ENCODE measurements at places on chromosomes 16 and 17.

DNA sequence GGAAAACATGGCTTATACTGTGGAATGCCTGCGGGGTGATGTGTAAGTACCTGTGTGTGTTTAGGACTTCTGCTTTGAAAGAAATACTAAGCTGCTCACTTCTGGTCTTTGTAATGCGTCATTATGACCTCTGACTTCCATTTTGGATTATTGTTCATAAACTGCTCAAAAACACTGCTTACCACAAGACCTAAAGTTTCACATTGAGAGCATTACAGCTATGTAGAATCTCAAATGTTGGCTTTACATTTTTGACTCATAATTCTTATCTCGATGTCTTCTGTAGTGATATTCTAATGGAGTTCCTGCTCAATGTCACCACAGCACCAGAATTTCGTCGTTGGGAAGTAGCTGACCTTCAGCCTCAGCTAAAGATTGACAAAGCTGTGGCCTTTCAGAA lies 9.3 kb downstream of the UQCRC2 start:
- DNase-seq: no peak

GRCh38 chr17:47288531-47289116 lies 35.0 kb downstream of the ITGB3 start:
- no peak for DNase-seq

DNA sequence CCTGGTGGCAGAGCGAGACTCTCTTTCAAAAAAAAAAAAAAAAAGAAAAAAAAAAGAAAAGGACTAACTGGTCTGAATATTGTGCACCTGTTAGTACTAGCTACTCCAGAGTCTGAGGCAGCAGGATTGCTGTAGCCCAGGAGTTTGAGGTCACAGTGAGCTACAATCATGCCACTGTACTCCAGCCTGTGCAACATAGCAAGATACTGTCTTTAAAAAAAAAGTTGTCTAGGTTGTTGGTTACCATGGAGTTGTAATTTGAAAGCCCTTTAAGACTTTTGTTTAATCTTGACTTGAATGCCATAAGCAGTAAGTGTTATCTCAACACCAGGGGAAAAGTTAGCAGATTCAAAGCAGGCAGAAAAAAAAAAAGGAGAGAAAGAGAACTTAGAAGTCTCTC lies 10.9 kb upstream of the C16orf54 start:
- no peak for DNase-seq

DNA sequence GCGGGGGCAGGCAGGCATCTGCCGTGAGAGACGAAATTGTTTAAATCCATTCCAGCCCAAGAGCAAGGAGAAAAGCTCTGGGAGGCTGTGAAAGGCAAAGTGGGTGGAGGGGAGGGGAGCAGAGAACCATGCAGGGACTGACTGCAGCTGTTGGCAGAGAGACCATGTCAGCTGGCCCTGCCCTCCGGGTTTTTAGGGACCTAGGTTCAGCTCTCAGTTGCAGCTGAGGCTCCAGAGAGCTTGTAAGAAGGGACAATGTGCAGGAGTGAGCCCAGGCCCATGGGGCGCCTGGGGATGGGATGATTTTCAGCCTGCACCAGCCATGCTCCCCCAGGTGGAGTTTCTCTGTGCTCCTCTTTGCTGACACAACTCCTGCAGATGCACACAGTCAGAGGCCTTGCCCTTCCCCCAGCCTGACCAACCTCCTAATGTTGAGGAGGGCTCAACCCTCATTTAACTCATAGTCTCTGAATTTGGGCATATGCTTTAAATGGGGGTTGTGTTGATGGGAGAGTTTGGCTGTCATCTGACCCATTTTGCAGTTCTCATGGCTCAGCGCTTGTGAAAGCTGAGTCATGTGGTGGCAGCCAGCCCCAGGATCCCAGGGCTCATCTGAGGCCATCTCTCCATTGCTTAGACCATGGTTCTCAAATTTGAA lies 70.9 kb downstream of the PLXDC1 start:
- no peak for DNase-seq

- no peak for DNase-seq
These were observed 18.6 kb upstream of the PITPNM3 start for GRCh38 chr17:6574687-6575595.

DNA sequence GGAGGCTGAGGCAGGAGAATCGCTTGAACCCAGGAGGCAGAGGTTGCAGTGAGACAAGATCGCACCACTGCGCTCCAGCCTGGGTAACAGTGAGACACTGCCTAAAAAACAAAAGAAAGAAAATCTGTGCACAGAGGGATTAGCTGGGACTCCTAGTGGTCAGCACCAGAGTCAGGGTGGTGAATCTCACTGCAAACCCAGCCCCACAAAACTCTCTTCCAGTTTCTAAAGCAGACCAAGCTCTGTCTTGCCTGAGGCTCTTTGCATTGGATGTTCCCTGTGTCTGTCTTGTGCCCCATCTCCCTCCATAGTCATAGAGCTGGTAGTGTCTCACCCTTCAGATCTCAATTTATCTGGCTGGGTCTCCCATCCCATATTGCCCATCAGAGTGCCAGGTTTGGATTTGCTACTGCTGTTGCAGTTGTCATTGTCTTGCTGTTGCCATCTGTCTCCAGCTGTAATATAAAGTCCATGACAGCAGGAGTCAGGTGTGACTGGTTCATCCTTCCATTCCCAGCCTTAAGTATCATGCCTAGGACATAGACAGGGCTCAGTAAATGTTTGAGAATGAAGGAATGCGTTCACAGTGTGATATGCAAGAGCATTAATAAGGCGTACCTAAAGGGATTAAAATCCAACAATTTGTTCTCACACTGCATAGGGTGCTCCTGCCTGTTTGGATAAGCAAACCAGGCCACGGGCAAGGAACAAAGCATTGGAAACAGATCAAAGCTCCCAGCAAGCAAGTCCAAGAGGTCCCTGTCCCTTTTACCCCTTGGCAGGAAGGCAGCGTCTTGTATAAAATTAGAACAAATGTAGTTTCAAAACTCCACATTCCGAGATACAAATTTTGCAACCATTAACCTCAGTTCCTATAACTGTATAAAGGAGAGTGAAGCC lies 614.6 kb upstream of the CDH5 start:
- no peak for DNase-seq

- DNase-seq: no peak
These were observed 24.2 kb downstream of the CASKIN2 start for GRCh38 chr17:75490953-75491649.

- DNase-seq: no peak
These were observed 920 bp upstream of the ZCCHC14 start for GRCh38 chr16:87493608-87494280.

DNA sequence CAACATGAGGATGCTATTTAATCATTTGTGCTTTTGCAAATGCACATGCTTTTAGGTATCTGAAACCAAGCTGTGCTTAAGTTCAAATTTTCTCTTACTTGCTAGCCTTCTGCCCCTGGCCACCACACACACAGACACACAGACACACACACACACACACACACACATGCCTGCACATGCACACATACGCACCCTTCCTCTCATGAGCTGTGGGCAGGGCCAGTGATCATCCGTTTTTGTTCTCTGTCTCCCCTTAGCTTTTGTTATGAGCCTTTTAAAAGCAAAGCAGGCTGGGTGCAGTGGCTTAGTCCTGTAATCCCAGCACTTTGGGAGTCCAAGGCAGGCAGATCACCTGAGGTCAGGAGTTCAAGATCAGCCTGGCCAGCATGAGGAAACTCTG lies 34.2 kb downstream of the CD300LF start:
- DNase-seq: no peak

- DNase-seq: no peak
These were observed at the start of gene RAB11FIP4 for GRCh38 chr17:31391496-31391949. Gene RAB11FIP4, plus strand, starts transcription at chr17:31391675. Its CDS starts 178 bp downstream, at chr17:31391853.

- DNase-seq: no peak
These were observed 2.3 kb downstream of the MRC2 start for GRCh38 chr17:62629556-62630364.

- DNase-seq: no peak
These were observed 6.8 kb downstream of the FAM83G start for GRCh38 chr17:18997650-18998196.

DNA sequence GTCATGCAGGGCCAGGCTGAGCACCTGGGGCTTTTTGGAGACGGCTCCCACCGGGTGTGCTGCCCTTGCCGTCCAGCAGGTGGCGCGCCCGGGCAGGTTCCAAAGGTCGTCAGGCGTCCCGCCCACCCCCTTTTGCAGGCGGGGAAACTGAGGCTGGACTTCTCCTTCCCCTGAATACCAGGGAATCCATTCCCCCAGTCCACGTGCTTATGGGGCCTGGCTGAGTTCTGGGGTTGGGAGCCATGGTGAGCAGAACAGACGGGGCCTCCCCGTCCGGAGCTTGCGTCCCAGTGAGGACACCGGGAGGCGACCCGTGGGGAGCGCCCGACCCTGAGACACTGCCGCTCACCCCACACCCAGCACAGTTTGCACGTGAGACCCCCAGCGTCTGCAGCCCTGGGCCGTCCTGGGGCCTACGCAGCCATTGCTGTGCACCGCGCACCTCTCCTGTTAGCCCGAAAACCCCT lies 51.8 kb upstream of the JPH3 start:
- no peak for DNase-seq

GRCh38 chr17:82776454-82776853 lies 24.6 kb downstream of the TBCD start:
- DNase-seq: no peak

- no peak for DNase-seq
These were observed 10.6 kb upstream of the HOXB2 start for GRCh38 chr17:48555258-48556228.

DNA sequence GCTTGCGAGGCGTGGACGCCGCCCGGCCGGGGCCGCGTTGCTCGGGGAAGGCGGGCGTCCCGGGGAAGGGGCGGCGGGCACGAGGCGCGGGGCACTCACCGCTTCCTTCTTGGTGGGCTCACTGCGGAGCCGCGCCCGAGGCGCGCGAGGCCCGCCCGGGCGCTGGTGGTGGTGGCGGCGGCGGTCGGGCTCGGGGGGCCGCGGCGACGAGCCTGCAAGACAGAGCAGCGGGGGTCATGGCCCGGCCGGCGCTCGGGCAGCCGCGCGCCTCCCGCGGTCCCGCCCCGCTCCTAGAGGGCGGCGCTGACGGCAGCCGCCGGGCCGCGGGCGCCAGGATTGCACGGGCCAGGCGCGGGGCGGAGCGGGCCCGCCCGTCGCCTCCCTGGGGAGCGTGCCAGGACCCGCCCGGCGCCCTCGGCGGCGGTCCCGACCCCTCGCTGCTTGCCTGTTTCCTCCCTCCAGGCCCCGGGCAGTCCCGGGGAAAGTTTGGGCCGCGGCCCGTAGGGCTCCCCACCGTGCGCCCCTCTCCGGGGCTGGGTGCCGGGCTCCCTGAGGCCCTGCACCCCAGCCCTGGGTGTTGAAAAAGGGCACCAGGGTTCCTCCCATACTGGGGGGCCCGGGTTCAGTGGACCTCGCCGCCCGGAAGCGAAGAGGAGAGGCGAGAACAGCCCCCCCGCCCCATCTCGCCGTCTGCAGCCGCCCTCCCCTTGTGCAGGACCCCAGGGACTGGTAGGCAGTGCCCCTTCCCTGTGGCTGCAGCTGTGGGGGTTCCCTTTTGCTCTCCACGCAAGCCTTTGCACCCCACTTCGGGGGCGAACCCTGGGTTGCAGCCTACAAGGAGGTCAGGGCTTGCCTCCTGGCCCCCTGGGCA lies at the start of gene C16orf74:
Gene C16orf74 (minus strand): TSS at position 270 of the 871 bp plus-strand sequence. CDS start 15,879 bp downstream, outside the sequence.
- no peak for DNase-seq

- no peak for DNase-seq
These were observed 34.0 kb downstream of the DGKE start for GRCh38 chr17:56867948-56868376.

- no peak for DNase-seq
These were observed 67.5 kb downstream of the CYTH1 start for GRCh38 chr17:78714534-78714933.

DNA sequence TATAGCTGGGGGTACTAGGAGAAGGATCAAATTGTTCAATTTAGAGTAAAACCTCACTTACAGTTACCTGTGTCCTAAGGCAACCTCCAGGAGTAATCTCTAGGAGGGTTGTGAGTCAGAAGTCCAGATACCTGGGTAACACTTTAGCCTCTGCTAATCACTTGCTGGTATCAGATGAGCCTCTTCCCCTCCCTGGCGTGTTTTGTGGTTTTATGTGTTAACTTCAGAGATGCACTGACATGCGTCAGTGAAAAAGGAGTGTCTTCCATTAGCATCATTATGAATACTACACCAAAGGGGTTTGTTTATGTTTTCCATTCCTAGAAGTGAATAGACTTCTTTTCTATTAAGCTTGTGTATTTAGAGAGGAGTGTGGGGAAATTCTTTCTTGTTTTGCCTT lies 208.2 kb downstream of the FTO start:
- DNase-seq: no peak

DNA sequence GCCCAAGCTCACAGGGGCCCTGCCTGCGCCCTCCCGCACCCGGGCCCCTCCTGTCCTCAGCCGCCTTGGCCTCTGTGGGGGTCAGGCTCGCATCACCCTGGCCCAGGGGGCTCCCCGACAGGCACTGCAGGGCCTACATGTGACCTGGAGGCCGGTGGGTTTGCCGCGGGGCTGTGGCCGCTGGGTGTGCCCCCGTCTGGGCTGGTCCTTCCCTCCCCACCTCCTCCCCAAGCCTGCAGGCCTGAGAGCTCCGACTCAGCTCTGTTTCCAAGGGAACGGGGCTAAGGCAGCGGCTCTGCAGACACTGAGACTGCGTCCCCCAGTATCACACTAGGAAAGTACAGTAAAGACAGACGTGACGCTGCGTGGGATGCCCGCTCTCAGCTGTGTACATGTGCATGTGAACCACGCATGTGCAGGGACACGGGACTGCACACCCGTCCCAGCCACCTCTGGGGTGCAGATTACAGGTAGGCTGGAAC lies 16.5 kb upstream of the WDR45B start:
- DNase-seq: no peak

DNA sequence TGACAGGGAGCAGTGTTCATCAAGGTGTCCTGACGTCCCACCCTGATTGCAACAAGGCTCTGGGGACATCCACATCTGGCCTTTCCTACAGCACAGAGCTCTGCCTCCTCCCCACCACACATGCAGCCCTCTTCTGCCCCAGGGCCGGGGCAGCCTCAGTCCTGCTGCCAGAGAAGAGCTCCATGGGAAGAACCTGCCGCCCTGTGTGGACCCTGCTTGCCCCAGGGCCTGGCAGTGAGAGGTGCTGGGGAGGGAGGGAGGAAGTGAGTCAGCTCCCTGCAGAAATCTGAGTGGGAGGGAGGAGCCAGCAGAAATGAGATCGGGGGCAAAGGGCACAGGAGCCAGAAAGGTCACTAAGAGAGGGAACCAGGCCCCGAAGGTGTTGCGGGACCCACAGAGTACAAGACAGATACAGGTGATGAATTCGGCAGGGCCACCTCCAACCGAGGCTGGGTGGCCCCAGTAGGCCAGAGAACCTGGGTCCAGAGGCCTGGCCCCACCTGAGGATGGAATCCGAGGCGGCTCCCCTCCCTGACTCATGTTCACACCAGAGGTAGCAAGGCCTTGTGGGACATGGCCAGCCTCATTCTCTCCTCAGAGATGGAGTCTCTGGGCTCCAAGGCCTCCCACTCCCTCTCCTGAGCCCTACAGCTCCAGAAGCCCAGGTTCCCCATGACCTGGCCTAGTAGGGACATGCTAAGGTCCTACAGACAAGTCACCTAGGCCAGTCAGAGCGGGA lies 24.8 kb downstream of the MYO18A start:
- no peak for DNase-seq

GRCh38 chr17:35519439-35519838 lies 18.0 kb downstream of the SLFN12L start:
- DNase-seq: no peak

Measured in right renal pelvis (tissue), 4 donors.